GM12878 (cell line): ENCODE measurements at places on chromosomes 13 and 19. TPM values are rescaled to one million over a fixed set of nuclear protein-coding genes. Genes with fewer than 3 reads are reported as not detected.

Gene FCGBP
- total RNA-seq: 2.6 and 3.2 TPM in 2 replicates

GRCh38 chr19:42290523-42291434, 11.2 kb upstream of the PRR19 start:
- H3K4me3 ChIP-seq: no peak overlapping the region
- no peak for DNase-seq
- peaks cover 33% of the 10 kb centered on the region for H3K36me3 ChIP-seq
- H3K4me1 ChIP-seq: peaks cover 6% of the 10 kb centered on the region

DNA sequence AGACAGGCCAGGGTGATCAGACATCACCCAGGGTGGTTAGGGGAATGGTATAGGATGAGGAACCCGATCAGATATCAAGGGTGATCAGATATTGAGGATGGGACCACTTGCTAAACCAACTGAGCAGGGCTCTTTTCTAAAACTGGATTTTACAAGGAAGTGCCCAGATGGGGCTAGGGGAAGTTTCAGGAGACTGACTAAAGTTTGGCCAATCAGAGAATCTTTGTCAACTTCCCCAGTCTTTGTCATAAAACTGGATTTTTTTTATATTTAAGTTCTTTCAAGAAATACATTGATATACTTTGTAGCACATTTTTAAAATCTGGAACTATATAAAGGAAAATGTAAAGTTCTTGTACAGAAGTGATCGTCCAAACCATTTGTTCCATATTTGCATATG, 30.5 kb upstream of the DLEU7 start:
- H3K4me3 ChIP-seq: no peak overlapping the region
- no peaks in the 10 kb centered on the region for H3K4me1 ChIP-seq
- H3K27ac ChIP-seq: no peak overlapping the region
- no peak for DNase-seq

DNA sequence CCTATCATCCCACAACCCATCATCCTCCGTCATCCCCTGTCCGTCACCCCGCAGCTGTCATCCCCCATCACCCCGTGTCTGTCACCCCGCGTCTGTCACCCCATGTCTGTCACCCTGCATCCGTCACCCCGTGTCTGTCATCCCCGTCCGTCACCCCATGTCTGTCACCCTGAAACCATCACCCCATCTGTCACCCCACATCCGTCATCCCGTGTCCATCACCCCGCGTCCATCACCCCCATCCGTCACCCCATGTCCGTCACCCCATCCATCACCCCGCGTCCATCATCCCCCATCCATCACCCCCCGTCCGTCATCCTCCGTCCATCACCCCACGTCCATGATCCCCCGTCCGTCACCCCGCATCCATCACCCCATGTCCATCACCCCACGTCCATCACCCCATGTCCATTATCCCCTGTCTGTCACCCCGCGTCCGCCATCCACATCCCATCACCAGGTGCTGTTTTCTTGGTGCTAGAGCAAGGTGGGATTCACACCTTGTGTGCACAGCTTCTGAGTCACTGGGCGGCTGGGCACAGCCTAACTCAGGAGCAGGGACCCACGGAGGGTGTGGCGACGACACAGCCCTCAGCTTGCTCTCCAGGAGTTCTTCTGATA, 24.2 kb downstream of the RASA3 start:
- H3K27ac ChIP-seq: no peak overlapping the region
- no peak overlapping the region for H3K4me3 ChIP-seq
- H3K4me1 ChIP-seq: peaks cover 6% of the 10 kb centered on the region
- no peaks in the 10 kb centered on the region for H3K27me3 ChIP-seq
- H3K36me3 ChIP-seq: peaks cover 8% of the 10 kb centered on the region
- DNase-seq: no peak
